ENCODE measurements at places on chromosomes 1 and 21.

DNA sequence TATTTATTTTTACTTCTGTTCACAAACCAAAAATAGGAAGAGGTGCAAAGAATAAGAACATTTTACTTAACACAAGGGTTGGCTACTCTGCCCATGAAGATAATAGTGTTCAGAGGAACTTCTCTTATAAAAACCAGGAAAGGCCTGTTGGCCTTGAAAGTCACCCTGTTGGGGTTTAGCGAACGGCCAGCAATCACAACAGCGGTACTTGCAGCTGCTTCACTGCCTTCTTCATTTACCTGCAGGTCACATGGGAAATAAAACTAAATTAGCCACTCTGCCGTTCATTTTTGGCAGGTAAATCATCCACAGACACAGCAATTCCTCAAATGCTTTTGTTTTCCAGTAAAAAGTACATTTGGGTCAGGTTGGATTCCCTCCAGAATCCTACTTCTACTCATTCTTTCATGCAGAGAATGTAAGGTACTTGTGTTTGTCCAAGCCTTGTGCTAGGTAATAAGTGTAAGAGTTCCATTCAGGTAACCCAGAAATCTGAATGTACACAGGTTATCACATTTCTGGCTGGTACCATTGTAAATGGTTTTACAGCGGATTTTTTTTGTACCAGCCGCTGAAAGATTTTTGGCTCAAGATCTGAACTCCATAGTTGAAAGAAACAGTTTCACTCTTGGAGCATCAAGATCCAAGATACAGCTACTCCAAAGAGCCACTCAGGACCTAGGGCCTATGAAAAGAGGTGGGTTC lies 13.1 kb downstream of the SERPINC1 start:
- DNase-seq: no peak

- no peak for DNase-seq
These were observed 117.2 kb upstream of the FGGY start for GRCh38 chr1:59179673-59180072.

DNA sequence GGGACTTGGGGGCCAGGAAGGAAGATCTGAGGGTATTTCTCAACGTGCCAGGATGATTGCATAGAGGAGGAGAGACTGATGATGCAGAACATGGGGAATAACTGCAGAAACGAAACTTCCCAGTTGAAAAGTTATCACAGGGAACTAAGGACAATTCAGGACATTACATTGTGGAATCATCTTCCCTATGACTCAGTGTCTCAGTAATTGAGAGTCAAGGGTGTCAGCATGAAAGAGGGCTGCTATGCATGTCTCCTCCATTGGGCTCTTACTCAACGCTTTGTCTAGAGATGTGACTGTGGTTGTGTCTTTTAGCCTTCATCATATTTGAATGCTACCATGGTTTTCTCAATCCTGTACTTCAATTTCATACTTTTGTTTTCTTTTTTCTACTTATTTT lies 48.9 kb upstream of the PTGFR start:
- DNase-seq: no peak

- DNase-seq: no peak
These were observed 8.0 kb downstream of the PHLDA3 start for GRCh38 chr1:201460814-201461644.

DNA sequence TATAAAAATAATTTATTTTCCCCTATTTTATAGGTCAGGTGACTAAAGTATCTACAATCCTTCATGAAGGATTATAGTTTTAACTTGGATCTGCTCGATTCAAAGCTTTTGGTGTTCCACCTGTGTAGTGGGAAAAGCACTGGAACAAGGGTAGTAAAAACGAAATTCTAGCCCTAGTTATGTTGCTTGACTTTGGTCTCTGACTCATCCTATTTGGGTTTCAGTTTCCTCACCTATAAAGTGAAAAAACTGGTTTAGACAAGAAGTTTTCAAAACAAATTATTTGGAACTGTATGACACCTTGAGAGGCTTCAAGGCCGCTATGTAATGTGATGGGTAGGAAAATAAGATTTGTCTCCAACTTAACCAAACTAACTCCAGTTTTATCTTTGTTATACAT lies 505.2 kb upstream of the ZRANB2 start:
- no peak for DNase-seq

- DNase-seq: no peak
These were observed 108.9 kb upstream of the PDC start for GRCh38 chr1:186569856-186570255.

- DNase-seq: no peak
These were observed 12.2 kb upstream of the CLDN19 start for GRCh38 chr1:42752284-42752683.

GRCh38 chr1:10539411-10540043 lies 64.8 kb downstream of the PEX14 start:
- no peak for DNase-seq

DNA sequence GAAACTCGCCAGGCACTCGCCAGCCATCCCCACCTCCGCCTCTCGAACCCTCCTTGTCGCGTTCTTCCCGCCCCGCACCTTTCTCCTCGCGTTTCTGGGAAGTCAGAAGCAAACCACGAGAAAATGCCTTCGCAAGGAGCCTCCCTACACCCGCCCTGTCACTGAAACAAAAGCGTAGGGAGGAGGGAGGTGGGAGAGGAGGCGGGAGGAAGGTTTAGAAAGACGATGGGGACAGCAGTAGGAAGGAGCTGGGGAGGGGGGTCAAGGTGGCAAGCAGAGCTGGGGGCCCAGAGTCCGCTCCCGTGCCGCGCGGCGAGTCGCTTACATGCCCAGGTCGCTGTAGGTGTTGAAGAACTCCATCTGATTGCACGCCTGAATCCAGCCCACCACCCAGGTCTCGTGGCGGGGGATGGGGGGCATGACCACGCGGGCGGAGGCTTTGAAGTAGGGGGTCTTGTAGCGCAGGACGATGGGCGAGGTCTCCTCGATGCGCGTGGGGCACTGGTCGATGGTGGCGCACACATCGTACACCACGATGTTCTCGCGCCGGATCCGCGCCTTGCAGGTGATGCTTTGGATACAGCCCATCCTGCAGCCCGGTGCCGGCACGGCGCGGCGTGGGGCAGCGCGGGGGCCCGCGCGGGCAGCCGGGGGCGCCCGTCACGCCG lies 1.0 kb downstream of the FAM78B start:
- no peak for DNase-seq

- DNase-seq: no peak
These were observed 180.0 kb upstream of the LMO4 start for GRCh38 chr1:87148661-87149060.

- DNase-seq: no peak
These were observed 2.5 kb upstream of the CERS2 start for GRCh38 chr1:150976879-150977694.

- no peak for DNase-seq
These were observed 19.0 kb upstream of the ZNF678 start for GRCh38 chr1:227544067-227545050.

- DNase-seq: no peak
These were observed 33.5 kb upstream of the RGS7 start for GRCh38 chr1:241390526-241390925.

GRCh38 chr1:162151900-162152829 lies 82.7 kb downstream of the NOS1AP start:
- peak; percentile 63 for DNase-seq

DNA sequence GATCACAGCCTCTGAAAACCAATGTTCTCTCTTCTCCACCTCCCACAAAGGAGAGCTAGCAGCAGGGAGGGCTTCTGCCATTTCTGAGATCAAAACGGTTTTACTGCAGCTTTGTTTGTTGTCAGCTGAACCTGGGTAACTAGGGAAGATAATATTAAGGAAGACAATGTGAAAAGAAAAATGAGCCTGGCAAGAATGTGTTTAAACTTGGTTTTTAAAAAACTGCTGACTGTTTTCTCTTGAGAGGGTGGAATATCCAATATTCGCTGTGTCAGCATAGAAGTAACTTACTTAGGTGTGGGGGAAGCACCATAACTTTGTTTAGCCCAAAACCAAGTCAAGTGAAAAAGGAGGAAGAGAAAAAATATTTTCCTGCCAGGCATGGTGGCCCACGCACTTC lies 35.8 kb upstream of the TDRD10 start:
- DNase-seq: no peak

GRCh38 chr21:39633770-39634181 lies 21.0 kb downstream of the B3GALT5 start:
- no peak for DNase-seq

DNA sequence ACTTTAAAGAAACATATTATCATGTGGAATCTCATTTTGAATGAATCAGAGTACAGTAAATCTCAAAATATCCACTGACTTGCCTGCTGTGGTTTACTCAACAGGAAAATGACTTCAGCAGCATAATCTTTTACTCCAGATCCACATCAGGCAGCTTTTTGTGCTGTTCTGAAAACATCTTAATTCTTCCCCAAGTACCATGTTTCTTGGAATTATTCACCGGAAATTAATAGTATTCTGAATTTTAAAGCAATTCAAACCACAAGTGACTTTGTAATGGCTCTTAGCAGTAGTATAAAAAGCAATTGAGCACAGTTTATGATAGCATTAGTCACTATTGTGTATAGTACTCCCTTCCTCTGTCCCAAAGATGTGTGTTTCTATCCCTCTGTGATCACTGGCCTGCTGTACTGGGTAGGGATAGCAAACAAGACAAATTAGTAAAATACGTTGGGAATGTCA lies 64.2 kb upstream of the ERRFI1 start:
- no peak for DNase-seq

DNA sequence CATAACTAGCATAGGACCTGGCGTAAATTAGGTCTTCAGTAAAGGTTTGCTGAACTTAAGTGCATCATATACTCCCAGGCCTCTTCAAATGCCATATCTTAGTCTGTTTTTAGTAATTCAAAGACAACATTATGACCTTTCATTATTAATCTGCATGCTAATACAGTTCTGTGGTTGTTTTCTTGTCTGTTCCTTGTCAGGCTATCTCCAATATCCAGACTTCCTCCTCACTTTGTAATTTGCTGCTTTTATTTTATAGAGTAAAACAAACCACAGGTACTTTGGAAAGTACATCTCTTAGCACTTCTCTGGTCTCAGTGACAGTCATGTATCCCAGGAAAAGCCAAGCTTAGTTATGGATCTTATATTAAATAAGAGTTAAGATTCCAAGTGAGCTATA lies 65.1 kb upstream of the BMP8A start:
- DNase-seq: no peak

DNA sequence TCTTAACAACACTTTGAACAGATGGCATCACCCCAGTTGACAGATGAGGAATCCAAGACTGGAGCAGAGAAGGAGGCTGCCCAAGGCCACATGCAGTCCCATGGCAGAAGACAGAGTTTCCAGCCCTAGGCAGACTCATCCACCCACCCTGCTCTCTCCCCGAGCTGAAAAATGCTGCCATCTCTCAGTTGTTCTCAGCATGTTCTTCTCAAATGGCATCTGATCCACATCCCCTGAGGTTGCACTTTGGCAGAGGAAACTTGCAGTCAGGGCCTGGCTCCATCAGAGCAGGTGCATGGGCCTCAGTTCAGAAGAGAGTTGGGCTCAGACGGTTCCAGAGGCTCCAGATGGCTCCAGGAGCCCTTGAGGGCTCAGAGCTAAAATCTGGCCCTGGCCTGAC lies 709.4 kb downstream of the MATN1 start:
- DNase-seq: no peak

DNA sequence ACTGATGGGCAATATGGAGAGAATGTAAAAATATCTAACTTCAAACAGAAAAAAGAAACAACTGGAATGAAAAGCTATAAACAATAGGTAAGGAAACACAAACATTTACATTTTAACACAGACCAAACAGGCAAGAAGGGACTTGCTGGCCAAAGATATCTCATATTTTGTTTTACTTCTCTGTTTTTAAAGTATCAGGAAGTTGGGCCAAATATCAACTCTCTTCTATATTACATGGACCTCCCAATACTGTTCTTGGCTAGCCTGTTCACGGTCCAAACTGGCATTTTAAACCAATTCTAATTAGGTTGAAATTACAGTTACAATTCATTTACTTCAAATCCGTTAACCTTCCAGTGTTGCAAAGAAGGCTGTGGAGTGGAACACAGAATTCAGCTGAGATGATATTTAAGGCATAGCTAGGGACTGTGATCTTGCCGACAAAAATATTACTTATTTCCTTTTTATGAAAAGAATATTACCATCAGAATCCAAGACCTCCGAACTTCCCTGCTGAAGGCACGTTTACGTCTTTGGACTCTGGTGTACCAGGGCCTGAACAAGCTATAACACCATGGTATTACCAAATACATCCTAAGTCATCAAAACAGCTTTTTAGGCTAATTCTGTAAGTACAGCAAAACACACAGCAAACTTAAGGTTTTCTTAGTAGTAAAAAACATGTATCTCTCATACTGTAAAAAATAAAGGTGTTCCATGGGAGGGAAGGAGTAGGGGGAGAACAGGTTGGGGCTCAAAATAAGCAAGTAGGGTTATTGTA lies 165.4 kb downstream of the RUNX1 start:
- DNase-seq: no peak

DNA sequence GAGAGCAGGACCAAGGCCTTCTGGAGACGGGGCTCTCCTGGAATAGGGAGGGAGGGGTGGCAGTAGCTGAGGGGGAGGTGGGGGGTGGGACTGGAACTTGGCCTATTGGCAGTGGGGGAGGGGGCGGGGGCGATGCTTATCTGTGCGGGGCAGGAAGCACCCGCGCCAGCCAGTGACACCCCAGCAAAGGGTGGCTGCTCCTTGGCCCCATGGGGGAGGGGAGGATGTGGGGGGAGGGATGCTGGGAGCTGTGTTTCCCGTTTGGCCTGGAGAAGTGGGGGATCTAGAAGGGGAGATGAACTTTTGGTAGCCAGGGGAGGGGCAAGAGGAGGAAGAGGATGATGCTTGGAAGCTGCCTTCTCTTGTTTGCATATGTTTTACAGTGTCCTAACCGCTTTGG lies 11.0 kb downstream of the ZBTB7B start:
- DNase-seq: no peak

DNA sequence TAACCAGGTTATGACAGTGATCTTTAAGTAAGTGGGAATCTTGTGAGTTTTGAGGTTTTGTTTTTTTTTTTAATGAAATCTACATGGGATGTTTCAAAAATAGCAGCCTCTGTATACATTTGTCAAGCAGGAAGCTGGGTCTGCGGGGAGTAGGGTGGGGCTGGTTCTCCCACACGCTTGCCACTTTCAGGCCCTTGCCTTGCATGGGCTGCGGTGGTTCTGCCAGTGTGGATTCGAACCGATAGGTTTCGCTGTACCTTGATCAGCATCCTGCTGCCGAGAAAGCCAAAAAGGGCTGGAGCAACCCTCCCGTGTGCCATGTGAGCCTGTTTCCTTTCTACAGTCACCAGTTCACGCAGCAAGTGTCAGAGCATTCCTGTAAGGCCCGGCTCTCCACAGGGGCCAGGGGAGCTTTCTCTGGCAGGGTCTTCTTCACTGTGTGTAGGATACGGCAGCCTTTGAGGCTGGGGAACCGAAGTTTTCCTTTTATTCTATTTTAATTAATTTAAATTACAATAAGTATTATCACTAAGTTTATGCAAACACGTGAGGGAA lies 79.2 kb upstream of the SAMD11 start:
- DNase-seq: no peak

DNA sequence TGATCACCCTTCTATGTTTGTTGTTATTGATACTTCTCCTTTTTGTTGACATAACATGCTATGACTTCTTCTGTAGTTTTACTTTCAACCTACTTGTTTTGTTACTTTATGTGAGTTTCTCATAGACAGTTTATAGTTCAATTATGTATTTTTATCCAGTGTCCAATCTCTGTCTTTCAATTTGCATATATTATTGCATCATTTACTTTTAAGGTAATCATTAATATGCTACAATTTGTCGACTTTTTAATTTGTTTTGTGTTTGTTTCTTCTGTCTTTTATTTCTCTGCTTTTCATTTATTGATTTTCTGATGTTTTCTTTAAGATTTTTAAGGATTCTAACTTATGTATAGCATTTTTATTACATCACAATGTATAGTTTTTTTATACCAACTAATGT lies 10.3 kb downstream of the OR13G1 start:
- no peak for DNase-seq

- no peak for DNase-seq
These were observed 59.0 kb downstream of the MTR start for GRCh38 chr1:236853921-236854604.

All from NCI-H2107 (cell line).